ENCODE measurements at places on chromosomes 3 and 15.

DNA sequence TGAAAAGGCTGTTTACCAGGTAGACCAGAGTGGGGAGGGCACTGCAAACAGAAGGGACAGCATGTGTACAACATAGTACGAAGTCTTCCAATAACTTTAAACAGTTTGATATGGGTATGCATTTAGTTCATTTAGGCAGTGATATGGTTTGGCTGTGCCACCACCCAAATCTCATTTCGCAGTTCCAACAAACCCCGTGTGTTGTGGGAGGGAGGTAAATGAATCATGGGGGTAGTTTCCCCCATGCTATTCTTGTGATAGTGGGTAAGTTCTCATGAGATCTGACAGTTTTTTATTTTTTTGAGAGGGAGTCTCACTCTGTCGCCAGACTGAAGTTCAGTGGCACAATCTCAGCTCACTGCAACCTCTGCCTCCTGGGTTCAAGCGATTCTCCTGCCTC lies 7.6 kb upstream of the RAMAC start:
- DNase-seq: no peak

GRCh38 chr3:70740071-70740470 lies 427.6 kb upstream of the MDFIC2 start:
- DNase-seq: no peak

GRCh38 chr3:54837964-54838363 lies 89.9 kb downstream of the LRTM1 start:
- DNase-seq: no peak

DNA sequence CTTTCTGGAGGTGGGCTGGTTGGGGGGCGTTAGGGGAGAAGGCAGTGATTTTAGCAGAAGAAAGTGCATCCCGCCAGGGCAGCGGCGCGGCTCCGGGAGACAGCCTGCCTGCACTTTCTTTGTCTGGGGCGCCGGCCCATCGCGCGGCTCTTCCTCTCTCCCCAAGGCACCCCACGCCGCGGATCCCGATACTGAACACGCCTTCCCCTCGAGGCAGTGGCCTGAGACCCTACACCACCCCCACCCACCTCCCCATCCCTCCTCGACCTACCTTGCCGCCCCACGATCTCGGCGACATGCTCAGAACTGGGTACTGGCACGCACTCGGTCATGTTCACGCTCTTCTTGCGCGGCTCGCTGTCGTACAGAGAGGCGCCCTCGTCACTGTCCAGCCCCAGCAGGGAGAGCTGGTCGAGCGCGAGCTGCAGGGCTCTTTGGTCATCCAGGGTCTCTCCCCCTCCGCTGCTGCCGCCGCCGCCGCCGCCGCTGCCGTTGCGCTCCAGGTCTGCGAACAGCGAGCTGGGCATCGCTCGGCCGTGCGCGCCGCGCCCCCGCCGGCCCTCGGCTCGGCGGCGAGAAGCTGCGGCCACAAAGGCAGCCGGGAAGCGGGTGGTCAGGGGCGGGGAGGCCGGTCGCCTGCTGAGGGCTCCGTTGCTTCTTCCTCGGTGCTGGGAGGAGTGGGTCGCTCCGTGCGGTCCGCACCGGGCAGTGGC lies 483 bp downstream of the MEX3B start:
- peak; percentile 69 for DNase-seq

DNA sequence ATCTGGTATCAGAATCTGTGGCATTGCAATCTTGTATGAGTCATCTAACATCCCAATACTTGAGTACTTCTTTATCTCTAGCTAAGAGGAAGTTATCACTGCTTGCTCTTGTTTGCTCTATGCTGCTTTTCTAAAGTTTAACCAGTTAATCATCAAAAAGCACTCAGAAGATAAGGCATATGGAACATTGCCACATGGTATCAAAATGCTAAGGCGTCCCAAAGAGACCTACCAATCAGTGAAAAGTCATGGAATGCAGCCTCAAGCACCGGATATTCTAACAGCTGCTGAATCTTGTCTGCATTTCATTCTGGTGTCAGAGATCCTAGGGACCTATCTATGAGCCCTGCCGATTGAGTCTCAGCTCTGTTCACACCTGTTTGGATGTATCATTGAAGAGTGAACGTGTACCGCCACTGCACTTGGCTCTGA lies 192.8 kb downstream of the ARPP21 start:
- peak; percentile 5 for DNase-seq

DNA sequence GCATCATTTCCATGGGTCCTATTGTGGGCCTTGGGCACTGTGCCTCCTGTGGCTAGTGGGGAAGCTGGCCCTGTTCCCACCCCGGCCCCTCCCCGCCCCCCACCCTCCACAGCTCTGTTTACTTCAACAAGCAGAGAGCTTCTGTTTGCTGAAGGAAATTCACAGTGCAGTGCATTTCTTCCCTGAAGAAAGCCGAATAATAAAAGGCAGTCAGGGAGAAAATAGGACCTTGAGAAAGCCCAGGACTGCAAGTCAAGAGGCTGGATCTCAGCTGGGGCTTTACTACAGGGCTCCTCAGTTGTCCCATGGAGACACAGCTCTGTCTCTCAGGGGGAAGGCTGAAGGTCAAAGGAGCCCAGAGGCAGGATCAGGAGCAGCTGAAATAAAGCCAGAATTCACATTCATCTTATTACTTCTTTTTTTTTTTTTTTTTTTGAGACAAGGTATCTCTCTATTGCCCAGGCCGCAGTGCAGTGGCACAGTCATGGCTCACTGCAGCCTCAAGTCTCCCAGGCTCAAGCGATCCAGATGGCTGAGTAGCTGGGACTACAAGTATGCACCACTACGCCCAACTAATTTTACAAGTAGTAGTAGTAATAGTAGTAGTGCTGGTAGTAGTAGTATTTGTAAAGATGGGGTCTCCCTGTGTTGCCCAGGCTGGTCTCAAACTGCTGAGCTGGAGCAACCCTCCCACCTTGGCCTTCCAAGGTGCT lies 33.0 kb upstream of the LACTB start:
- no peak for DNase-seq

DNA sequence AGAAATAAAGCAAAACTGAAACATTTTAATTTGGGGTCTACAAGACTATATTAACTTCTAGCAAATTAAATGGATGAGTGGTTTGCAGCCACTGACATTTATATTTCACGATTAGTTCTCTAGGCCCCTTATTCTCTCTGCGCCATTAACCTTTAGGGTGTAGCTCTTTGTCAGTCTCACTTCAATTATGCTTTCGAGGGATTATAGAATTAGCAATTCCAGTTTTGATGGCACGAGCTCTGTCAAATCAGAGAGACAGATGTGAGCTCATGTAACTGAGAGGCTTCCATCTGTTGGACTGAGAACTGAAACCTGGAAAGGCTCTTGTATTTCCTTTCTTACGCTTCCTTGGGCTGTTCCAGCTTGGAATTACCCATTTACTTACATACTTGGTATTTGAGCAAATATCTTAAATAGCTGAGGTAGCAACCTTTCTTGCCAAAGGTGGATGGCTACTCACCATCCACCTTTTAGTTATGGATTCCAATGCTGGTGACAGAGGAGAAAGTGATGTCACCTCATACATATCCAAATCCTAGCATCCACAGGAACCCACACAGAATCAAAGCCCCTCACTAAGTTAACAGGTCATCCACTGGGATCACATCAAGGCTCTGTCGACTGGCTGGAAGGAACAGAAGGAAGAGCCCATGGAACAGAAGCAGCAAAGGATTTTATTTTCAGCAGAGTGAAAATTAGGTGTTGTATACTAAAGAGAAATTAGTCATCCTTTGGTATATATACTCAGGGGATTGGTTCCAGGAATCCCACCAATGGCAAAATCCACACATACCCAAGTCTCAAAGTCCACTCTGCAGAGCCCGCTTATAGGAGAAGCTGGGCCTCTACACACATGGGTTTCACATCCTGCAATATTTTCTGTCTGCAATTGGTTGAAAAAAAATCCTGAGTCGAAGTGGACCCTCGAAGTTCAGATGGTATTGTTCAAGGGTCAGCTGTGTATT lies 20.8 kb downstream of the VGLL4 start:
- peak; percentile 41 for DNase-seq

DNA sequence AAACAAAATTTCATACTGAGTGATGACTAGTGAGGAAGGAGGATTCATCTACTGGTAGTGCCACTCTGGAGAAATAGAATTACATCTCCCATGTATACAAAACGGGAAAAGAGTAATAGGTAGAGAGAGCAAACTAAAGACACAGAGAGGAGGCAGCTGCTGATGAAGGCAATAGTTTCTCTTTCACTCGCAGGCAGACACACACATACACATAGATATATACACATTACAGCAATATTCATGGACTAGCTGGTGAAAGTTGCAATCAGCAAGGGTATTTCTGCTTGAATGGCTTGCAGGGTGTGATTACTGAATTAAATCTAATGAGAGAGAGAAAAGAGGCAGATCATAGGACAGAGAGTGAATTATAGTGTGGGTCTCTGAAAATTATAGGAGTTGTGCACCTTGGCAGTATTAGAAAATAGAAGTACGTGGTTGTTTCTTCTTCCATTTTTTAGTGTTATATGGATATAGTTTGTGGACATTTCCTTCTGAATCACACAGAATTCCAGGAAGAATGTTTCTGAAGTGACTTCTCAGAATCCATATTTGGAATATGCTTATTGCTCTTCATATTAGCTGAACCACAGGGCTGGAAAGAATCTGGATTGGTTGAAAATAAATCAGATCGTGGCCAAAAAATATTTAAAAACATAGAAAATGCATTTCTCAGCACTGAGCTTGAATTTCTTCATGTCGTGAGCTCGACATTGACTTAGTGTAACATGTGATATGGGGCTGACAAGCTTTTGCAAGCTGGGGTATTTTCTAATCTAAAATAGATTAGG lies 991.2 kb downstream of the TUSC7 start:
- DNase-seq: no peak
